NCI-H1417 treated with DMSO at 0.1 percent for 48 hours (cell line): ENCODE measurements at places on chromosomes 1 and 21.
A peak's percentile ranks its signal among the peaks of the same experiment; 100 is the strongest.

- no peak for DNase-seq
Observed at GRCh38 chr1:172278478-172278877, 142.0 kb upstream of the C1orf105 start.

GRCh38 chr1:19483261-19483660 is 2.1 kb downstream of the CAPZB start:
- DNase-seq, result no peak

DNA sequence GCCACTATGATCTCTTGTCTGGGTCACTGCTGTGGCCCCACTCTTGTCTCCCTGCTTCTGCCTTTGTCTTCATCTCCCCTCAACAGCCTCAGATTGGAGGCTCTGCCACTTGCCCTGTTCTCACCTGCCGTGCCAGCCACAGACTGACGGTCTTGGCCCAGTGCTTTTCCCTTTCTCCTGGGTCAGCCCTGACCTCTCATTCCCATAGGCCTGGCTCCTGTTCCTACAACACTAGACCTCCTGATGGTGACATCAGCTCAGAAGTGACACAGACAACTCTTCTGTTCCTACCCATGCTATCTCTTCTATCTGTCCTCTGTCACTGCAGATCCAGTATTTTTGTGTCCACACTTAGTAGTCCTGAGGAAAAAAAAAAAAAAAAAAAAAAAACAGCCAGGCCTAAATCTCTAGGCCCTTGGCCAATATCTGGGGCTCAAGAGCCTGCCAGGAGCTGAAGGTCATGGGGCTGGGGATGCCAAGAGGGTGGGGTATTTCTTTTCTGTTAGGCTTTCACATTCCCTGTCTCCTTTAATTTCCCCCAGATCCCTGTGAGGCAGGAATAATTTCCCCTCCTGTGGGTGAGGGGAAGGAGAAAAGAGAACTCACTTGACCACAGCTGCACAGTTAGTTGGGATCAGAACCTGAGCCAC is 42.0 kb upstream of the FOXO6 start:
- DNase-seq, result no peak

- DNase-seq, result no peak
Observed at GRCh38 chr1:19725606-19726005, 60.9 kb downstream of the HTR6 start.

- DNase-seq, result no peak
Observed at GRCh38 chr21:45404730-45405270, at the start of gene COL18A1. COL18A1 (plus strand) TSS chr21:45405165; CDS start chr21:45405231, 66 bp downstream.

DNA sequence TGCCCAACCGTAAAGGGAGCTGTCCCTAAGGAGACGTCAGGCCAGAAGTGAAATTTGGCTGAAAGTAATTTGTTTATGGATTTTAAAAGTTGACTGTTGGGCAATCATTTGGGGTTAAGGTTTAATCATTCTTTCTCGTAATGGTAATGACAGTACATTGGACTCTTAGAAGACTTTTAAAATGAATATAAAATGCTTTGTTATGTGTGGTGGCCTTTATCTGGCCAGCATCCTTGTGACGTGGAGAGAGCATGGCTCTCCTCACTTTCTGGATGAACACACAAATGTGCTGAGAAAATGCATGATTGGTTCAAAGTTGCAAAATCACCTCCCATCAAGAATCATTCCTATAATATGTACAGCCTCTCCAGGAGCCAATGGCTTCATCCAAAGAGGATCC is 160.2 kb downstream of the DHRS3 start:
- no peak for DNase-seq

GRCh38 chr21:33196941-33197374 is 32.8 kb upstream of the IFNAR2 start:
- DNase-seq, result peak; percentile 30

GRCh38 chr1:9696793-9697192 is 45.3 kb downstream of the PIK3CD start:
- no peak for DNase-seq

GRCh38 chr21:38913120-38913892 is 107.6 kb downstream of the ETS2 start:
- no peak for DNase-seq

- DNase-seq, result no peak
Observed at GRCh38 chr1:17112496-17113236, 6.6 kb downstream of the PADI2 start.

DNA sequence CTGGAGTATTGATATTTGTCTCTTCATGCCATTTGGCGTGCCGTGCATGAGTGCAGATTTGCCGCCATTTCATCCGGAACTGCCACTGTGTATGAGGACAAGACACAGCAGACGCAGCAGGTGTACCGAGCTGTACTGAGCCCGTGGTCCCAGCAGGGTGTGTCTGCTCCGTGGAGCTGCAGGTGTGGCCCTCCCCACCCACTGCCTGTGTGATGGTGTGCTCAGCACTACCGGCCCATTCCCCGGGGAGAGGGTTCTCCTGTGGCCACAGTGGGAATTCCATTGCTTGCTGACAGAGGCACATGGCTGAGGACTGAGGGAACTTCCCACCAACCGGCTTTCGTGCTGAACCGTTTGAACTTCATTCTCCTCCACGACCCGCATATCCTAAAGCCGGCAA is 34.3 kb upstream of the COL6A1 start:
- DNase-seq, result no peak

DNA sequence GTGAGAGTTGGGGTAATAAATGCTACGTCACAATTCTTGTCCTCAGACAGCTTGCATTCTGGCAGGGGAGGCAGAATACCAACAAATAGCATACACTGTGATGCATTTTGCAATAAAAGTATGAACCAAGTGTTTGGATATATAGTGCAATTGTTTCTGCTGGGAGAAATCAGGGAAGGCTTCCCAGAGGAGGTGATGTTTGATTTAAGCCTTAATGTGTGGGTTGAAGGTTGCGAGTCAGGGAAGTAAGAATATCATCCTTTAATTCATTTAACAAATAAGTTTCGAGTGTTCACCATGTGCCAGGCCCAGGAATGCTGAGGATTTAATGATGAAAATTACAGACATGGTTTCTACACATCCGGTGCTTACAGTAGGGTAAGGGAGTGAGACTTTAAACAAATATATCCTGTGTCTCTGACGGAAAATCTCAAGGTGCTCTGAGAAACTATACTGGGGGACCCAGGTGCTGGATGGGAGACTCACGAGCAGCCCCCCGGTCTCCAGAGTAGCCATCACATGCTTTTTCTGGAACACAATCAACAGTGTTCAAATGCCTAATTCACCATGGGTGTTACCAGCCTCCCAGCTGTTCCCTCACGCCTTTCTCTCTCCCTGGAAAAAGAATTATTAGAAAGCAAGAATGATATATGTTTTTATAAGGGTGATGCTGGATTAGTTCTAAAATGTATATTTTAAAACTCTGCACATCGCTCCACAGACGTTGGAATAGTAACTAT is 31.7 kb downstream of the RASSF5 start:
- DNase-seq, result no peak

GRCh38 chr1:81221564-81221963 is 579.2 kb upstream of the ADGRL2 start:
- no peak for DNase-seq
